ENCODE measurements at places on chromosomes 2 and 18.

- no peak for DNase-seq
Measured at GRCh38 chr18:49072940-49073339, 122.2 kb upstream of the SMAD7 start.

GRCh38 chr18:79603321-79604204 is 76.0 kb upstream of the CTDP1 start:
- DNase-seq: no peak

DNA sequence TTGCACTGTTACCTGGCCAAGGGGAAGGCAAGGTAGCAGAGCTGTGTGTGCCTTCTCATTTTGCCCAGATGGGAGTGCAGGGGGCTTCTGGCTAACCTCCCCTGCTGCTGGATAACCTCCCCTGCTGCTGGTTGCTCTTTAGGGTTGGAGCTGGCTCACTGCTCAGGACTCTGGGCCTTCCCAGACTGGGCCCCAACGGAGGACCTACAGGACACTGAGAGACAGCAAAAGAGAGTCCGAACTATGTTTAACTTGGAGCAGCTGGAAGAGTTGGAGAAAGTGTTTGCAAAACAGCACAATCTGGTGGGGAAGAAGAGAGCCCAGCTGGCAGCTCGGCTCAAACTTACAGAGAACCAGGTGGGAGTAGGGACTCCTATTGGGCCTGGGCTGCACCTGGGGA is 5.8 kb upstream of the SMYD5 start:
- DNase-seq: no peak

GRCh38 chr2:7860693-7861092 is 821.2 kb upstream of the ID2 start:
- DNase-seq: peak; percentile 62

GRCh38 chr2:13504808-13505207 is 788.1 kb downstream of the TRIB2 start:
- DNase-seq: no peak

DNA sequence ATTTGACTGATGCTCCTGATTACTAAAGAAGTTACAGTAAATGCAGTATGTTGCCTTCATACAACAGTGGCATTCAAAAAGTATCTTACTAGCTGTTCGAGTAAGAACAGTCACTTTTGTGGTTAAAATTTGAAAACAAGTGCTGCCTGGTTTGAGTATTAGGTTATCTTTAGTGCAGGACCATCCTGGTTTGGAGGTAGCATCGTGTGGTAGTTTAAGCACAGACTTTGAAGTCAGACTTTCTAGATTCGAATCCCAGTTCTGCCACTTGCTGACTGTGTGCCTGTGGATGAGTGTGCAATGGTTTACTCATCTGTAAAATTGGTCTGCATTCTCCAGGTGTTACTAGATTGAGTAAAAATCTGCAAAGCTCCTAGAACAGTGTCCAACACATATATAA is 96.8 kb downstream of the SGPP2 start:
- DNase-seq: no peak

- DNase-seq: no peak
Measured at GRCh38 chr2:168338292-168338691, 90.9 kb upstream of the STK39 start.

- no peak for DNase-seq
Measured at GRCh38 chr2:49028101-49028500, 126.2 kb downstream of the FSHR start.

DNA sequence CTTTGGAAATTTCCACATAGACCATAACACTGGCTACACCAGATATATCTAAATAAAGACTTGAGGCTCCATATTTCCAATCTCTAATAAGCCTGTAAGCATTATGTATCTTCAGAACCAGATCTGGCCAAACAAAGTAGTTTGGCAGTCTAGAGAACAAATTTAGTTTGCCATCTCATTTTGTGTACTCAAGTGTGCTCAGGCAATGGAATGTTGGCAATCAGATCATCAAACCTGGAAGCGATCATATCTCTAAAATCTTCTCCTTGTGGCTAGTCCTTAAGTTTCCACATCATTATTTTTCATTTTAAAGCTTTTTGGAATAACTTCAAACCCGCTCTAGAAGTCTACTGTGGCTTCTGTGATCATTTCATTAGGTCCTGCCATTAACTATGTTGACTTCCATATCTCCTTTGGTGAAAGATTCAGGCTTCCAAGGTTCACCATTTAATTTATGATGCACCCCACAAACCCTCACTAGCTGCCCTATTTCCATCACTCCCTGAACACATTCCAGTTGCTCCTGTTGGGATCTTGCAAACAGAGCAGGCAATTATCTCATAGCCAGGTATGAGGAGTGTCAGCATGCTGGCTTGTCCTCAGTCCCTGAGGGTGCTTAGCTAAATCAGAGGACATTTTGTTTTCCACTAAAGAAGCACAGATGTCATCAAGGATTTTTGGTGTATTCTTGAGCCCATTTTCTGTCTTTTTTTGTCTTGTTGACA is 46.2 kb downstream of the WDR75 start:
- DNase-seq: no peak

DNA sequence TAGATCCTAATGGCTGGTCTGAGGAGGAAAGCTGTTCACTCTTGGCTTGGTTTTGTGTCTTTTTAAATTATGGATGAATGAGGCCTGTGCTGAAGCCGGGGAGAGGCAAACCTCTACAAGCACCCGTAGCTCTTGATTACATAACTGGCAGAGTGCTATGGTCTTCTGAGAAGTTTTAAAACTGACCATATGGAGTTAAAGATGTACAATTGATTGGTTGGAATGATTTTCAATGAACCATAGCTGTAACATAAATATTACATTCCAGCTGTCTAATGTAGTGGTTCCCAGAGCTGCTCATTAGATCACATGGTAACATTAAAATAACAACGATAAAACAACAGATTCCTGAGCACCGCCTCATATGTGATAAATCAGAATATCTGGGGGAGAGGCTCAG is 71.1 kb upstream of the MAP4K3 start:
- DNase-seq: peak; percentile 79

GRCh38 chr2:25371253-25372241 is 29.8 kb upstream of the DNMT3A start:
- DNase-seq: no peak

GRCh38 chr18:59671551-59671950 is 25.7 kb downstream of the CCBE1 start:
- no peak for DNase-seq

DNA sequence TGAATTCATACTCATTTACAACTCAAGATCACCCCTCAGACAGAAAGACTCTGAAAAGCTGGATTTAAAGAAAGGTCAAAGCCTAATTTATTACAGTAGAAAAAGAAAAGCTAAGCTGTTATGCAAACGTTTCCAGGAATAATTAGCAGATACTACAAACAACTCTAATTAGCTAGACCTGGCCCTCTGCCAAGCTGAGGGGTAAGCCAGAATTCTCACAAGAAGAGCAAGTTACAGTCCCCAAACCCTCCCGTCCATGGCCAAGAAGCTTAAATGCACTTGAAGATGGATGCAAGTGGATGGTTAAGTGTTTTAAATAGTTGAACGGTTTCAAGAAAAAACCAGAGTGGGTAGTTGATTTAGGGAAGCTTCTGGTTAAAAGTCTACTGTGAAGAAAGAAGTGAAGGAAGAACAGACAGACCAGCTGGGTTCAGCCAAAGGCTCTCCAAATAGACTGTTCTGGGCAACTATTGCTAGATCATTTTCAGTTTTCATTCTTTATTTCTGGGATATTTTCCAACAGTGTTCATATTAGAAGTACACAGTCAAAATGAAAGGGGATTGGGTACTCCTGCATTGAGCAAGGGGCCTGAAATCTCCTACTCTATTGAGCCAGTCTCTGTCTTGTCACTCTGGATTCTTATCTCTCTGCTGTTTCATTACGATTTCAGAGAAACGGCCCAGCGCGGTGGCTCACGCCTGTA is 4.8 kb downstream of the LMAN2L start:
- no peak for DNase-seq

DNA sequence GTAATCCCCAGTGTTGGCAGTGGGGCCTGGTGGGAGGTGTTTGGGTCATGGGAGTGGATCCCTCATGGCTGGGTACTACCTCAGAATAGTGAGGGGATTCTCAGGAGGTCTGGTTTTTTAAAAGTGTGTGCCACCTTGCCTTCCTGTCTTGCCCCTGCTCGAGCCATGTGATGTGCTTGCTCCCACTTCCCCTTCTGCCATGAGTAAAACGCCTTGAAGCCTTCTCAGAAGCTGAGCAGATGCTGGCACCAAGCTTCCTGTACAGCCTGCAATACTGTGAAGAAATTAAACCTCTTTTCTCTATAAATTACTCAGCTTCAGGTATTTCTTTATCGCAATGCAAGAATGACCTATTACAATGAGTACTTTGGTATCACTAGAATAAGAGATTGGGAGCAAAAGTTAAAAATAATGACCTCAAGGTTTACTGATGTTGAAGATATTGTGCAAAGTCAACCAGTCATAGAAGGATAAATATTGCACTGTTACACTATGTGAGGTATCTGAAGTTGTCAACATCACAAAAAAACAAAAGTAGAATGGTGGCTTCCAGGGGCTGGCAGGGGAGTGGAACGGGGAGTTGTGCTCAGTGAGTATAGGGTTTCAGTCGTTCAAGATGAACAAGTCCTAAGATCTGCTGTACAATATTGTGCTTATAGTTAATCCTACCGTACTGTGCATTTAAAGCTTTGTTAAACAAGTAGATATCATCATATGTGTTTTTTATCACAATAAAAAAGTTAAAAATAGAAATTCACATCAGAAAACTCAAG is 938.3 kb upstream of the CNTNAP5 start:
- DNase-seq: no peak

DNA sequence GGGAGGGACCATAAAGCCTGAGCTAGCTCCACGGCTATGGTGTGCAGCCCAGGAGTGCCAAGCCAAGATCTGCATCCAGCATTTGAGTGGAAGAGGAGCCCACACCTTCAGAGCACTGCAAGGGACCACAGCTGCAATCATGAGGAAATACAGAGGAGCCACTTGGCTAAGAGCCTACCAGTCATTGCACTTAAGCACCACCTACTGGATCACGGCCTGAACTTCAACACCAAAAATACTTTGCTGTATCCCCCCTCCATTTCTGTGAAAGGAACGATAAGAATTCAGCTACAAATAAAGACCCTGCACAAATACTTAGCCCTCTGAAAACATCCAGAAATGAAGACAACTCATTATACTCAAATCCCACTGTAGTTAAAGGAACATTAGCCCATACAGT is 545.3 kb downstream of the TSN start:
- no peak for DNase-seq
